ENCODE measurements at places on chromosomes 7 and 10.

DNA sequence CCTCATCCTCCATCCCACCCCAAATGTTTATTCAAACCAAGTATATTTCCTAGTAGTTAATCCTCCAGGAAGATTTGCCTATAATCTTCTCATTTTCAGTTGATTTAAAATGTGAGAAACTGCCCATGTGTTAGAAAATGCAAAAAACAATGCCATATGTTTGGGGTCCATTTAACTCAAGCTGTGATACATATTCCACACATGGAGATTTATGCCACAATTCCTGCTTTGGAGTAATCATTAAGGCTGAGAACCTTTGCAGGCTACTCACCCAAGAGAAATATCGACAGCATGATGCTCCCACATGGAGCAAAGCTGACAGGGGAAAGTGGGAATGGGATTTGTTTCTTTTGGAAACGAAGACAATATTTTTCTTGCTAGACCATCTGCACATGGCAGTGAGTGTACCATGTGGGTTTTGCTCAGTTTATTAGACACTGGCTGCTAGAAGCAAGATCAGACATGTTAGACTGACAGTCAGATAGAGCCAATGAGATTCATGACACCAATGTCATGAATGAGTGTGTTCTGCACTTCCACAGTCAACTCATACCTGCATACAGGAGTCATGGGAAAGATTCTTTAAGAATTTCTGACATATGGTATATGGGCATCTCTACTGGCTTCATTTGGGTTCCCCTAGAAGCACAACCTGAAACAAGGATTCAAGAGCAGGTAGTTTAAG is 3.4 kb upstream of the GRM8 start:
- no peak for DNase-seq

- DNase-seq, result no peak
These were observed 67.1 kb downstream of the MTURN start for GRCh38 chr7:30201921-30202320.

GRCh38 chr7:75876126-75876881 is 2.5 kb upstream of the RHBDD2 start:
- no peak for DNase-seq

DNA sequence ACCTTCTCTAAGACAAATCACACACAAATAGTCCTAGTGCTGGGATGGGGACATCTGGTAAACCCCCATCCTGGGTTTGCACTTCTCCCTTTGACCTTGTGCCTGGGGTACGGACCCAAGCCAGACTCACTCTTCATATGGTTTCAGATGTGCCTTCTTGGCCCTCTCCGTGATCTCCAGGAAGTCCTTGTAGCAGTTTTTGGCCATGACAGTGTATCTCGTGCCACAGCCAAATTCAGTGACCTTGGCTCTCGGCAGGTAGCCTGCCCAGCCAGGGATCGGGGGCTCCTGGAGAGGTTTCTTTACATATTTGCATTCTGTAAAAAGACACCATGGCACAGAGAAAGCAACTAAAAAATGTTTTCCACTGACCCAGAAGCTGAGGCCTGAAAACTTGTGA is 43.9 kb downstream of the PNLIPRP2 start:
- no peak for DNase-seq

GRCh38 chr10:13608246-13608853 is 21.6 kb downstream of the PRPF18 start:
- peak; percentile 15 for DNase-seq

GRCh38 chr10:45377858-45378257 is 3.8 kb downstream of the ALOX5 start:
- DNase-seq, result no peak

DNA sequence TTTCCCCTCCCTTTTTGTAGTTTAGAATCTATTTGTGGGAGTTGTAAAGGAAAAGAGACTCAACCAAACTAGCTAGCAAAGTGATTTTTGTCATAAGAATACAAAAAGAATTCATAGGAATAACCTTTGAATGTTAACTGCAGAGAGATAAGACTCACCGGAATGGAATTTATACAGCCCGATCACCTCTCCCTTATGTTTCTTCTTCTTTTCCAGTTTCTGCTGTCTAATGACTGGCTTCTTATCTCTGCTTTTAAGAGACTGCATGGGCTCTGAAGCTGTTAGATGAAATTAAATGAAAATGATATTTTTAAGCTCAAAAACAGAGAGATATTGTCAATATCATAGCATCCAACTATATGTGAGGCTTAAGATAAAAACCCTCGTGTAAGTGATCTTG is 1095.9 kb downstream of the REEP3 start:
- DNase-seq, result no peak

DNA sequence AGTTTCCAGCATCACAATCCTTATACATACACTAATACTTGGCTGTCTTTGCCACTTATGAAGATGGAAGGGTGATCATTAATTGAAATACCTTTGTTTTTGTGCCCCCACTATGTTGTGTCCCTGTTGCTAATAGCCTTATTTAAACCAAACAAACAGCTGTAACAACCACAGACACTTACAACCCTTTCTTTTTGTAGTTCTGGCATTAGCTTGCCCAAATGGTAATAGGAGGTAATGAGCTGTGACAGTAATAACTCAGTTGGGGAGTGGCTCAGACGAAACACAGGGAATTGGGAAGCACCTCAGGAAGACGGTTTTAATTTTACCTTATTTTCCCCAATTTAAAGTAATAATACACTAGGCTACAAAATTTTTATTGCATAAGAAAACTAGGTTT is 83.4 kb downstream of the MDFIC start:
- DNase-seq, result no peak

DNA sequence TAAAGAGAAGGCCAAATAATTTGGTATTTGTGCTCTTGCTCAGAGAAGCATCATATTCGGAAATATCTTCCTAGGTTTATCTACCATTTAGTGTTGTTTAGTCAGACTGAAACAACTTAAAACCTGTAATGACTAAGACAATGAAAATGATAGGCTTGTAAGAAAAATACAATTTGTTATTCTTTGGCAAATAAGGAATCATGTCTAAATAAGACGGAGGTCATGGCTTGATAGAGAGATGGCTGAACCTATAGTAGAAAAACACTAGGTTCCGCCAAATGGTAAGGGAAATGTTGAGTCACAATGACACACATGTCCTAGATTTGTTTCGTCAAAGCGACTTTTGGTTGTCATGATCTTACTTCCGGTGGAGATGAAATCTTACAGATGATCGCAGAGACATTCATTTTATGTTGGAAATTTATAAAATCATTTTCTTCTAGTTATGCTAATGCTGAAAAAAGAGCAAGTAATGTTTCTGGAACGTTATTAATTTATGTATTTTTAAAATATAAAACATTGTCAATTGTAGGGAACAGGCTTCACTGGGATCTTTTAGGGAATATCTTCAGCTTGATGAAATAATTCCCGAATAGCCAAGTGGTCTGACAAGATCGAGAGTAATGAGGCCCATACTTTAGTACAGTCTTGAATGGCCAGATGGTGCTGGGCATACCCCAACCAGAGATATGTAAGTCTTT is 1.0 kb downstream of the SRGN start:
- DNase-seq, result no peak

DNA sequence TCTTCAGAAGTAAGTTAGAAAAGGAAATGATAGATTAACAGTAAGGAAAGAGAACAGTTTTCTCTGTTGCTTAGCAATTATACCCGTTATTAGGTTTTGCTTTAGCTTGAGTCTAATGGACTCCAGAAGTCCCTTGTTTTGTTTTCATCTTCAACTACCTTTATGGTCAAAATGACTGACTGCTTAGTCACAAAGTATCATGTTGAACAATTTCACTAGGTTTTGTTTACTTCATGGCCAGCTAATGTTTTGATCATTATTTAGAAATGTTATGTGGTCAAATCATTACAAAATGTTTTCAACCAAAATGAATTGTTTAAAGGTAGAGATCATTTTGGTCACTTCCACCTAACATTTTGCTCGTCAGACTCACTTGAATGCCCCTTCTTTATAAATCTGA is 1.9 kb downstream of the UBN2 start:
- peak; percentile 36 for DNase-seq

GRCh38 chr10:97977673-97978072 is 52.7 kb downstream of the CRTAC1 start:
- no peak for DNase-seq

GRCh38 chr10:72009425-72010081 is 45.4 kb downstream of the CHST3 start:
- peak; percentile 57 for DNase-seq

GRCh38 chr7:150955519-150956394 is 22.4 kb downstream of the KCNH2 start:
- no peak for DNase-seq

DNA sequence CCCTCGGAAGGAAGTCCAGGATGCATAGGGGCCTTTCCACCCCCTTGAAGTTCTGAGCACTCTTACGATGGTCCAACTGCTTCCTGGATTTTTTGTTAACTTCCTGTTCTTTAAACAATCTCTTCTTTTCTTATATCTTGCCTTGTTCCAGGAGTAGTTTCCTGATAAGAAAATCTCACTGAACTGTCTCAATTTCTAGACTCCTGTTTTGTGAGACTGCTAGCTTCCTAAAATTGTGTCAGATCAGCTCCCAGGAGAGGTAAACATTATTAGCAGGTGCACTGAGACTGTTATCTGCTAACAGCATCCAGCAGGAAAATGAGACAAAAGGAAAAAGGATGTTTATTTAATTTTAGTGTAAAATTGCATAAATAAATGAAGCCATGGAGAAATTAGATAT is 106.2 kb upstream of the PITRM1 start:
- DNase-seq, result no peak

DNA sequence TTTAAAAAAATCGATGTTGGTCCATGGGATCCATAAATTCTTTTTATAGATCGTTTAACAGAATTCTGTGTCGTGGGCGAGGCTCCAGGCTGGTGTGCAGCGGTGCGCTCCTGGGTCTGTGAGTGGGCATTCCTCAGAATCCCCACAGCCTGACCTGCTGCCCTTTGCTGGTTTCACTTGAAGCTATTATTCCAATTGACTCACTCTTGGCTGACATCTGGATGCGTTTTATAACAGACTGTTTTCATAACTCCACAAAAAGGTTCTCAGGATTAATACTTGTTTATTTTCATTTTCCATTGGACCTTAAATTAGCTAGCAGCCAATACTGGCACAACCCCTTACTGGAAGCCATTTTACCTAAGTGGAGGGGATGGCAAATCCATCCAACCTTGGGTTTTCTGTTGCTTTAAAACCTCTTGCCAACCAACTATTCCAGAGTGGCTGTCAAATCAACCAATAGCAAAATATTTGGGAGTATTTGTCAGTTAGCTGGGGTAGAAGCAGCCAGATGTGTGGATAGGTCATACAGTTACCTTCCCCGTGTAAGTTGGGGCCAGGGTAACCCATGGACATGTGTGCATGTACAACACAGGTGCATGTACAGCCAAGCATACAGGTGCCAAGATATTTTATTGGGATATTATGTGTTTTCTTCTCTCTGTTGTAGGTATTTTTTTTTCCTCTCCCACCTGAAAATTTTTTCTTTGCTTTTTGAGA is 160.7 kb upstream of the ZNF32 start:
- no peak for DNase-seq

DNA sequence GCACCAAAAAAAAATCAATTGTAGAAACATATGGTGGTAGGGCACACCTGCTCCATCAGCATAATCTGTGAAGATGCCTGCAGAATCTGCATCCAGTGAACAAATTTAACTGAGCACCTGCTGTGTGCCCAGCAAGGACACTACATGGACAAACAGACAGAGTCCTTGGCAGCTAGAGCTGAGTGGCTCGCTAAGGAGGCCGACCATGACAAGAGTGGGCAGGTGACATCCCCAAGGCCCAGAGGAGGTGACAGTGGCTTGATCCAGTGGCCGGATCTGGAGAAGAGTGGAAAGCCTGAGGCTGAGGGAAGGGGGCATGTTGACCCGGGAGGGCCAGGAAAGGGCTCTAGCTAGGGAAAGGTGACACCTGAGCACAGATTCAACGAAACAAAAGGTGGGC is 68.1 kb downstream of the MAD1L1 start:
- DNase-seq, result no peak

DNA sequence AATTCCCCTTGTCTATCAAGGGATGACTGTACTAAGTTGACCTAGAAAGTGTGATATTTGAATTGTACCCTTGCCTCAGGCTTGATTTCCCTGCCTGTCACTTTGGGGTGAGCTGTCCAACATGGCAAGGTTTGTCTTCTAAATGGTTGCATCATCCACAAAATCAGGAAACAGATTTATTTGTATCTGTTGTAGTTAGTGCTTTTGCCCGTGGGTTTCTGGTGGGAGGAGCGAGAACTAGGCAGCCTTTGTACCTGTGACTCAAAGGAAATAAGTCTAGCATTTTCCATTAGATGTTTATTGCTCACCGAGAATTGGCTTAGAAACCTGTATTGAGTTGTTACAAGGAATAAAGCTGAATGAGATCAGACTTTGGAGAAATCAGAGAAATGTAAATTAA is 650.8 kb downstream of the LRMDA start:
- no peak for DNase-seq

DNA sequence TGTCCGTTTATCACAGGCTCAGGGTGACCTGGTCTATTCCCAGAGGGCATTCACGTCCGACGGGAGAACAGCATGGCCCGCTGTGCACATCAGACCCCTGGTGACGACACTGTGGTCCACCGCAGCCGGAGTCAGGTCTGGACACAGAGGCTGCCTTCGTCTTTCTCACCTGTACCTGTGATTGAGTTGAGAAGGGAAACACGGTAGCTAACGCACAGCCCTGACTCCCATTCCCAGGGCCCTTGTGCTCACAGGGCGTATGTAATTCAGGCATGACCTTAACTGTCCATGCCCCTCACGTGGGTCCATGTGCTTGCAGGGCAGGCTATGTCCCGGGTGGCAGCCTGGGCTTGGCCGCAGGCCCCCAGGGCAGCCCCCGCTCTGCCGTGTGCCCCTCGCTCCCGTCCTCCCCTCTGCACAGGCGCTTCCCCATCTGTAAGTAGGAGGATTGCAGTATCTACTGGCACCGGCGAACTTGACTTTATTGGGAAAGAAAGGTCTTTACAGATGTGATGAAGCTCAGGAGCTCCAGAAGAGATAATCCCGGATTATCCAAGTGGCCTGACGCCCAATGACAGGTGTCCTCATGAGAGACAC is 221.3 kb upstream of the TCERG1L start:
- no peak for DNase-seq

DNA sequence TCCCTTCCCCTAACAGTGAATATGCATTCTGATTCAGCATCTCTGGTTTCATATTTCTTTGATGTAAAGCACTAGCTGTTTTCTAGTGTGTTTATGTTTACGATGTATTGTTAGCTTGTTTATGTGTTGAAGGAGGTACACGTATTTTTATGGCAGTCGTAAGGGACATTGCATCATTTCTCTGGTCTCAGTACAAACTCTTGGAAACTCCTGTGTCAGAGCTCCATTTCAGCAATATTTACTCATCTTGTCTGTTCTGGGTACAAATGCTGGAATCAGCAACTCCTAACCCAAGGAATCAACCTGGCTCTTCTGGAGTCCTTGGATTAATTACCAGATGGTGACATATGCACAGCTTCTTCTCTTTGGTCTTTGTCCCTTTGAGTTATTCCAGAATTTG is 270.0 kb upstream of the PLXDC2 start:
- no peak for DNase-seq
